ENCODE measurements at places on chromosomes 11 and 22.

DNA sequence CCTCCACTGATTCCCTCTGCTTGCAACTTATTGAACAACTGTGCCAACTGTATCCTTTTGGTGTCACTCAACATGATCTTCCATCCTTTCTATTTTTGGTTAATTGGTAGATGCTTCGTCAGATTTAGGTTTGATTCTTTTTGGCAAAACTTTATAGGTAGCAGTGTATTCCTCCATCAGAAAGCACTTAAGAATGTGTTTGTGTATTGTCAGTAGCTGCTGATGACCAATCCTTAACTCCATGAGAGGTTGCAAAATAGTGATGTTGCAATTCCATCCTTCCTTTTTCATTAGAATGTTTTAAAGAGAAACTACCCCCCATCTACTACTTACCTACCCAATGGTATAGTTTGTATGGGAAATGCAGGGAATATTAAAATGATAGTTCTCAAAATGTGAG is 22.1 kb downstream of the FAM76B start:
- no peak for DNase-seq

DNA sequence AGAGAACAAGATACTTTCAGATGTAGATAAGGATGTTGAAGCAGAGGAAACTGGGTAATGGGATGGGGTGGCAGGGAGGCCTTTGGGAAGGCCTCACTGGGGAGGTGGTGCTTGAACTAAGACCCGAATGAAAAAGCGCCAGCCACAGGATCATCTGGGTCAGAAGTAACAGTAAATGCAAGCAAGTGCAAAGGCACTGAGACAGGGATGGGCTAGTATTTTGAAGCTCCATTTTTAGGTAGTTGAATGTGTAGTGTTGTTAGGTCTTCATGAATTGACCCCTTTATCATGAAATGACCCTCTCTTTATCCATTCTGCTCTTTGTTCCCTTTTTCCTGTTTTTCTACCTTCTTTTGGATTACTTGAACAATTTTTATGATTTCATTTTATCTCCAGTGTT is 6.2 kb upstream of the PACS1 start:
- DNase-seq: no peak

GRCh38 chr22:39920134-39920743 is 19.4 kb downstream of the GRAP2 start:
- no peak for DNase-seq

- no peak for DNase-seq
Measured at GRCh38 chr11:20790622-20791021, 121.2 kb downstream of the NELL1 start.

DNA sequence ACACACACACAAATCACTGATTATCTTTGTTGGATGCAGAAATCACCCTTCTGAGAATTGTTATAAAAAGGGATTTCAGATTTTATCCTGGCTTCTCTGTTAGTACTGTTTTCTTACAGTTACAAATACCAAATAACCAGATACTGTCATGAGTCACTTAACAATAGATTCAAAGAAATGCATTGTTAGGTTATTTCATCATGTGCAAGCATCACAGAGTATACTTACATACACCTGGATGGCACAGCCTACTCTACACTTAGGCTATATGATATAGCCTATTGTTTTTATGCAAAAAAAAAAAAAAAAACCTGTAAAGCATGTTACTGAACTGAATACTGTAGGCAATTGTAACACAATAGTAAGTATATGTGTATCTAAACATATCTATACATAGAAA is 319.2 kb upstream of the ARHGAP42 start:
- DNase-seq: no peak

GRCh38 chr11:108926841-108927577 is 262.1 kb downstream of the DDX10 start:
- DNase-seq: no peak
